ENCODE measurements at places on chromosomes 11 and 22. TPM values are rescaled to one million over a fixed set of nuclear protein-coding genes. Genes with fewer than 3 reads are reported as not detected.

GRCh38 chr11:13291800-13292199, 14.2 kb downstream of the BMAL1 start:
- DNase-seq: no peak
- H3K36me3 ChIP-seq: no peaks in the 10 kb centered on the region
- H3K4me3 ChIP-seq: no peak overlapping the region

The TCF20 gene
- 52.9 TPM for total RNA-seq

The PAK1 gene
- total RNA-seq: 119 TPM

The DDIAS gene
- 14.2 TPM for total RNA-seq

- H3K4me1 ChIP-seq: peaks cover 15% of the 10 kb centered on the region
- H3K36me3 ChIP-seq: no peaks in the 10 kb centered on the region
- H3K4me3 ChIP-seq: no peak overlapping the region
- no peak overlapping the region for H3K27ac ChIP-seq
- H3K27me3 ChIP-seq: no peaks in the 10 kb centered on the region
Measured at GRCh38 chr11:36402568-36403170, 106.6 kb downstream of the PRR5L start.

GRCh38 chr11:78332174-78332866, 85.3 kb downstream of the GAB2 start:
- no peaks in the 10 kb centered on the region for H3K36me3 ChIP-seq
- peaks cover 13% of the 10 kb centered on the region for H3K4me1 ChIP-seq
- H3K27ac ChIP-seq: peak overlapping the region; percentile 38
- no peaks in the 10 kb centered on the region for H3K27me3 ChIP-seq
- no peak for DNase-seq
- H3K4me3 ChIP-seq: 0 out of 2 replicates have a peak overlapping the region, but pooled peaks have one; percentile 18

The ZBTB16 gene
- 0.13 TPM for total RNA-seq

The KDM4E gene
- not detected for total RNA-seq

- no peaks in the 10 kb centered on the region for H3K27me3 ChIP-seq
- H3K4me1 ChIP-seq: no peaks in the 10 kb centered on the region
- no peaks in the 10 kb centered on the region for H3K36me3 ChIP-seq
- H3K27ac ChIP-seq: no peak overlapping the region
Measured at GRCh38 chr11:96986516-96986915, 596.7 kb downstream of the JRKL start.

DNA sequence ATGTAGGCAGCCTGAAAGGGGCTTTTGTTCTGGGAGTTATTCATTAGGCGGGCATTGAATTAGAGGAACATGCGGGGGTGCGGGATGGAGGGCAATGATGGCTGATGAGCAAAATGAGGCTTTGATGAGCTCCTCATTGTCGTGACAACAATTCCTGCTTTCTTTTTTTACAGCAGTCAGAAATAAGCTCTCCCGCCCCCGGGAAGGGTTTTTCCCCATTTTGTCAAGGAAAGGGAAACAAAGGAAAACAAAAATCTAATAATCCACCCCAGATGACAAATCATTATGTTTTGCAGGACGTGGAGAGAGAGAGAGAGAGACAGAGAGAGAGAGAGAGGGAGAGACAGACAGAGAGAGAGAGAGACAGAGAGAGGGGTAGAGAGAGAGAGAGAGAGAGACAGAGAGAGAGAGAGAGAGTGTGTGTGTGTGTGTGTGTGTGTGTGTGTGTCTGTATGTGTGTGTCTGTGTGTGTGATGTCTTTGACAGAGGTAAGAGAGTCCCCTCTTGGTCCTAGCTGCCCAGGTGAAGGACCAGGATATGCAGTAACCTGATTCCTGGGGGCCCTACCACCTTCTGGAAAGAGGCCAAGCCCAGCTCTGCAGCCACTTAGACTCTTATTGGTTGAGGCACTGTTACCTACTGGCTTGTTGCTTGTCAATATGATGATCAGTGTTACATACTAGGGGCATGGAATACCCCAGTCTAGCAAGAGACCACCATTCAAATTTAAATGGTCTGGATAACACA, 46.7 kb upstream of the PARVA start:
- no peak overlapping the region for H3K27ac ChIP-seq
- H3K4me1 ChIP-seq: no peaks in the 10 kb centered on the region
- H3K27me3 ChIP-seq: no peaks in the 10 kb centered on the region
- no peaks in the 10 kb centered on the region for H3K36me3 ChIP-seq

- no peak overlapping the region for H3K27ac ChIP-seq
- no peaks in the 10 kb centered on the region for H3K4me1 ChIP-seq
- no peaks in the 10 kb centered on the region for H3K36me3 ChIP-seq
- DNase-seq: no peak
- H3K27me3 ChIP-seq: no peaks in the 10 kb centered on the region
- H3K4me3 ChIP-seq: no peak overlapping the region
Measured at GRCh38 chr22:16953206-16954059, 54.6 kb downstream of the GAB4 start.

The NRXN2 gene
- 0.29 TPM for total RNA-seq

GRCh38 chr11:86360775-86361395, 13.8 kb upstream of the CCDC81 start:
- H3K4me1 ChIP-seq: no peaks in the 10 kb centered on the region
- no peak overlapping the region for H3K27ac ChIP-seq
- no peaks in the 10 kb centered on the region for H3K36me3 ChIP-seq
- no peak for DNase-seq

GRCh38 chr11:57276971-57277675, 40.1 kb upstream of the APLNR start:
- H3K4me3 ChIP-seq: no peak overlapping the region
- H3K36me3 ChIP-seq: no peaks in the 10 kb centered on the region
- peaks cover 5% of the 10 kb centered on the region for H3K27me3 ChIP-seq

The SLC22A8 gene
- total RNA-seq: not detected

The PLAAT5 gene
- total RNA-seq: not detected

All from GM12878 (cell line).